ENCODE measurements at places on chromosomes 6 and 20. TPM values are rescaled to one million over a fixed set of nuclear protein-coding genes. Genes with fewer than 3 reads are reported as not detected.

DNA sequence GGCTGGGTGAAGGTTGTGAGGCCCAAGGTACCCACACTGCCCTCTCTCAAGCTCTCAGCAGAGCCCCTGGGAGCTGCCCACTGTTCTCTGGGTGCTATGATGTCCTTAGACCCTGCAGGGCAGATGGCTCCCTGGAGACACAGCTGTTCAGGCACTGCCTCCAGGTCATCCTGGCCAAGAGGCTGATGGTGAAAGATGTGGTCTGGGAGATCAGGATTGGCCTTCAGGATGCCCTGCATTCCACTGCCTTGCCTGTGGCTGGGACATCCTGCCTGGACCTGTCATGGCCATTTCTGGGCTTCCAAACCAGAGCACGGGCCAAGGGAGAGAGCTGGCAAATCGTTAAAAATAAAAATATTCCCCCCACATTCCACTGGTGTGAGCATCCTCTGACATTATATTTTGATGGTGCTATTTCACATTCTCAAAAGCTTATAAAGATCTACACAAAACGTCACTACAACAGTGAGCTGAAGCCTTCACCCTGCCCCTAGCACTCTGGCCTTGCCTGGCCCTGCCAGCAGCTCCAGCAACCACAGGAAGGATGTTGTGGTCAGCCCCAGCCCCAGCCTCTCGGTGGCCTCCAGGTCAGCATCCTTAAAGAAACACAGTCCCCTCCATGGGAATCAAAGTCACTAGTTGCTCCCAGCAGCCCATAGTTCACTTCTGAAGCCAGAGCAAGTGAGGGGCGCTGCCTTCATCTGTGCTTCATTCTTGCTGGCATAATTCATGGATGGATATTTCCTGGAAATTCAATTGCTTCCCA lies 13.5 kb upstream of the KCNK16 start:
- no peaks in the 10 kb centered on the region for H3K36me3 ChIP-seq
- no peak for DNase-seq
- H3K27ac ChIP-seq, result no peak overlapping the region
- no peaks in the 10 kb centered on the region for H3K4me1 ChIP-seq

Gene TMEM151B
- 0.18 TPM for total RNA-seq

- no peak overlapping the region for H3K4me3 ChIP-seq
- no peaks in the 10 kb centered on the region for H3K4me1 ChIP-seq
These were observed 405.5 kb downstream of the UTRN start for GRCh38 chr6:144690666-144691065.

Gene TMC2
- not detected for total RNA-seq

- no peaks in the 10 kb centered on the region for H3K36me3 ChIP-seq
- H3K4me3 ChIP-seq, result no peak overlapping the region
- H3K27me3 ChIP-seq, result no peaks in the 10 kb centered on the region
- 0 out of 2 replicates have a peak, but pooled peaks cover 5% of the 10 kb centered on the region for H3K4me1 ChIP-seq
- H3K27ac ChIP-seq, result no peak overlapping the region
These were observed 13.5 kb upstream of the XRN2 start for GRCh38 chr20:21289651-21290050.

GRCh38 chr6:168964138-168964835 lies 289.4 kb downstream of the THBS2 start:
- H3K27ac ChIP-seq, result no peak overlapping the region
- H3K4me3 ChIP-seq, result no peak overlapping the region
- DNase-seq, result no peak
- no peaks in the 10 kb centered on the region for H3K27me3 ChIP-seq
- H3K4me1 ChIP-seq, result no peaks in the 10 kb centered on the region

Gene COL20A1
- 3.1 TPM for total RNA-seq

All from Karpas-422 (cell line).